NCI-H1417 treated with DMSO at 0.1 percent for 48 hours (cell line): ENCODE measurements at places on chromosomes 4 and X.
A peak's percentile ranks its signal among the peaks of the same experiment; 100 is the strongest.

- DNase-seq, result no peak
Measured at GRCh38 chrX:47234583-47234982, 1.8 kb downstream of the USP11 start.

- DNase-seq, result no peak
Measured at GRCh38 chrX:103378990-103379389, 2.7 kb downstream of the BEX3 start.

GRCh38 chr4:6908432-6909112 lies 1.1 kb upstream of the TBC1D14 start:
- no peak for DNase-seq

GRCh38 chr4:8107146-8107657 lies 51.4 kb downstream of the ABLIM2 start:
- DNase-seq, result no peak

GRCh38 chr4:151540728-151541388 lies 131.9 kb downstream of the FHIP1A start:
- DNase-seq, result no peak

- no peak for DNase-seq
Measured at GRCh38 chrX:3257471-3257870, 89.0 kb downstream of the MXRA5 start.

DNA sequence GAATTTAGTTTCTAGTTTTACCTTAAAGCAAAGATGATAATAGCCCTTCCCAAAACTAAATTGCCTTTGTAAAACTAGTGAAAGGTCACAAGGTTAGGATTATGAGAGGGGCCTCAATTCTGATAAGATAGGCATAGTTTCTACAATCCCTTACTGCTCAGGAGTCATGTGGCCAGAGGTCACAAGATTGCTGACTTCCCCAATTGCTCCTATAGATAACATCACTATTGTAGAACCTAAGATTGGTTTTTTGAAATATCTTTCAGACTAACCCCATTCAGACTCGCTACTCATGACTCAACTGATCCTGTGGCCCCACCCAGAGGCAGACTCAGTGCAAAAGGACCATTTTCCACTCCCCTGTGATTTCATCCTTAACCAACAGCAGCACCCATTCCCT lies 70.3 kb downstream of the SCD5 start:
- no peak for DNase-seq

DNA sequence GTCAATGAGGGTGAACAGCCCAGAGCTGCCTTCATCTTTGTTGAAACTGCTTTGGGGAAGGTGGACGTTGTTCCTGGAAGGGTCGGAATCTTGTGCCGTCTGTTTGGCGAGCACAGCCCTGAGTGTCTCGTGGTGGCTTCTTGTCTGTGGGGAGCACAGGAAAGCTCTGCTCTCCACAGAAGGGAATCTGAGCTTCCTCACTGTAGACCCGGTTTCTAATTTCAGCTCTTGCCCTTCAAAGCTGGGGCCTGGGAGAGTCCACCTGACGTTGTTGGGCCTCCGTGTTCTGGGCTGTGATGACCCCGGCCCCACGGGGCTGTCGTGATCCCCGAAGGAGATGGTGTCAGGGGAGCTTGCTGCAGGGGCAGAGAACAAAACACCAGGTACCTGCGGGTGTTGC lies 47.5 kb downstream of the SORCS2 start:
- no peak for DNase-seq

DNA sequence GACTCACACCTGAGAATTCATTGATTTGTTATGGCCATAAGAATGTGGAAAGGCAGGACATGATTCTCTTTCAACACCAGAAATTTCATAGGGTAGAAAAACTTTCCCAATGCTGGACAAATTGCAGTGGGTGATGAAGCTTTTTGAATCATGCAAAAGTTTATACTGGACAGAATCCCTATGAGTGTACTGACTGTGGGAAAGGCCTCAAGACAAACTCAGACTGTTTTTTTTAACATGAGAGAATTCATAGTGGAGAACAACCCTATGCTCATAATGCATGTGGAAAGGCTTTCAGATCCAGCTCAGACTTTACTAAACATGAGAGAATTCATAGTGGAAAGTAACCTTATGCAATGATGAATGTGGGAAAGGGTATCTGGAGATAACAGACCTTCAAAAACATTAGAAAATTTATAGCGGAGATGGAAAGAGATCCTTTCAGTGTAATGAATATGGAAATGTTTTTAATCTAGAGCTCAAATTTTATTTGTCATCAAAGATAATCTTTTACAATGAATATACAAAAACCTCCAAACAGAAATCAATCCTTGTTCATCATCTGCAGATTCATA lies 36.2 kb upstream of the MAGED1 start:
- DNase-seq, result no peak

DNA sequence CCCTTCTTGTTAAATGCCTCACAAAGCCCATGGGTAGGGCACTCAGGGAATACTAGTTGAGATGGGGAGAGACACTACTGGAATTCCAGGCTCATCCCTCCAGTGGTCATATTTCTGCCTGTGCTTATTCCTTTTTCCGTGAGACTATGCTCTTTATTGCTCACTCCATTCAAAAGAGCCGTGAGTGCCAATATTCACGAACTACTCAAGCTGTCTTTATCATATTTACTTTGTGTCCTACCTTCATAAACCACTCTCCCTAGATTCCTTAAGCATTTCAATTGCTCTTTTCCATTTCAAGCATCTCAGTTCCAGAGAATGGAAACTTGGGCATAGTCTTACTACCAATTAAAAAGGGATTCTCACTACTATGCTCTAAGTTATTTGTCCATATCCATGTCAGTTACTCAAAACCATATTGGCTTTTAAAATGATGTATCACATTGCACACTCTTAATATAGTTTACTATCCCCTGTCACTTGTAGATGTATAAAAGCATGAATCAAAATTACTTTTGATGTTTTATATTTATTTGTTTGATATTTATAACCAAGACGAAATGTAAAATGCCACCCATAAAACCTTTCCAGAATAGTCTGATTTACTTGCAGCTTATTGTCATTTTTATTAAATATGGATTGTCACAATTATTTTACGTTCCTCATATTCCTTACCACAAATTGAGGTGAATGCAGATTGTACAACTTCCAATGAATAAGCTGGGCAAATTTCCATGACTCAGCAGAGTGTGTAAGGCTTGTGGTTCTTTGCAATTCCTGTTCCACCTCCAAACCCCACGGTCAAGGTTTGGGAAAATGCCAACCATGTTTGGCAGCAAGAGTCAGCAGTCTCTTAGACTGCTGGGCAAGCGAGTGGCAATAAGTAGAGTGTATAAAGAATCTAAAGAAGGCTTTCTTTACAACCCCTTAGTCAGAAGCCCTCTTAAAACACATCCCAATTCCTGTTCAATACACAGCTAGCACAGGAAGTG lies 24.4 kb downstream of the ENOX2 start:
- DNase-seq, result no peak

DNA sequence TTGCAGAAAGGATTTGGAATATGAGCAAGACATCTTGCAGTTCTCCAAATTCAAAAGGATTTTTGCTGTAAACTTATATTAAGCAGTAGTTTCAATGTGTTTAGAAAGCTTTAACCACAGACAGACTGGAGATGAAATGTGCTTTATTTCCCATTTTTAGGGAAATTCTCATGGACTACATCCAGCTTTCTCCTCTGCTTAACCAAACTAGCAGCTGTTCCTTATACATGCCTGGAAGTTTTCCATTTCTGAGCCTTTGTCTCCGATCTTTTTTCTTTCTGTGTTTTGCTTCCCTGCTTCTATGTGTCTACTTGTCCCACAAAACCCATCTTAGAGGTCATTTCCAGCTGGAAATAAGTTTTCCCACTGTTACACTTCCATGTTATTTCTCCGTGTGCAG lies 41.6 kb downstream of the TMA16 start:
- no peak for DNase-seq

DNA sequence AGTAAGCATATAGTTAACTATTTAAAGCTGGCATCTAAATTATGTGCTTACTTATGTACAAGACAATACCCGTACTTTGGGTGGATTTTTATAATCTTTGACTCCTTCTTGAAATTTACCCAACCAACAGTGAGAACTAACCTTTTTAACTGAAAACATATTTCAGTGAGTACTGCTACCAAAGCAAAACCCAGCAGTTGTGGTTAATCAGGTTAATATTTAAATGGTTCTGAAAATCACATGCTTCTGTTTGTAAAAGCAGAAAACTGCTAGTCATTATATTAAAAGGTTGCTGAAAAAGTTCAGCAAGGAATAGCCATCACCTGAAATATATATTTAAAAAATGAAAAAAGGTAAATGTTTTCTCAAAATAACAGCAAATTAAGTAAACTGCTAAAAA lies 20.0 kb downstream of the UBE2D3 start:
- DNase-seq, result no peak

- no peak for DNase-seq
Measured at GRCh38 chr4:98919996-98920395, 8.9 kb downstream of the EIF4E start.

- no peak for DNase-seq
Measured at GRCh38 chr4:184891816-184892397, 66.1 kb upstream of the ACSL1 start.

DNA sequence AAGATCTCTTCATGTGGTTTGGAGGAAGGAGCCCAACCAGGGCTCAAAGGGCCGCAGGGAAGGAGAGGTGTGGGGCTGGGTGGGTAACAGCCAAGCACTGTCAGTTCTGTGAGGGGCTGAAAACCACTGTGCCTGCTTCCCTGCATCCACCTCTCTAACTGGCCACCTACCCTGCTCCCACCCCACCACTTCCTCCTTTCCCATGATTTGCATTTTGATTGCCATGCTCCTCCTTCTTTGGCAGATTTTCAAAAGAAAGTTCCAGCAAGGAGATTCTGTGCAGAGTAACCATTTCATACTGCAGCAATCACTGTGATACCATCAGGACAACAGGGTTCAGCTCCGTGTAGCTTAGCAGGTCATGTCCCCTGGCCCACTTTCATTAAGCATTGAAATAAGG lies 1.8 kb downstream of the ZNF674 start:
- DNase-seq, result no peak

- DNase-seq, result peak; percentile 39
Measured at GRCh38 chr4:99437723-99438404, 2.7 kb upstream of the ADH7 start.

GRCh38 chr4:30832639-30833038 lies 112.5 kb downstream of the PCDH7 start:
- no peak for DNase-seq

- DNase-seq, result no peak
Measured at GRCh38 chrX:22652596-22652995, 347.2 kb upstream of the DDX53 start.

GRCh38 chrX:93673056-93673868 lies at the start of gene NAP1L3:
NAP1L3 (minus strand) TSS chrX:93673578; CDS start chrX:93673304, 274 bp downstream.
- peak; percentile 81 for DNase-seq

GRCh38 chr4:83010111-83010521 lies 507 bp downstream of the LIN54 start:
- no peak for DNase-seq
